ENCODE measurements at places on chromosomes 5 and 9.

DNA sequence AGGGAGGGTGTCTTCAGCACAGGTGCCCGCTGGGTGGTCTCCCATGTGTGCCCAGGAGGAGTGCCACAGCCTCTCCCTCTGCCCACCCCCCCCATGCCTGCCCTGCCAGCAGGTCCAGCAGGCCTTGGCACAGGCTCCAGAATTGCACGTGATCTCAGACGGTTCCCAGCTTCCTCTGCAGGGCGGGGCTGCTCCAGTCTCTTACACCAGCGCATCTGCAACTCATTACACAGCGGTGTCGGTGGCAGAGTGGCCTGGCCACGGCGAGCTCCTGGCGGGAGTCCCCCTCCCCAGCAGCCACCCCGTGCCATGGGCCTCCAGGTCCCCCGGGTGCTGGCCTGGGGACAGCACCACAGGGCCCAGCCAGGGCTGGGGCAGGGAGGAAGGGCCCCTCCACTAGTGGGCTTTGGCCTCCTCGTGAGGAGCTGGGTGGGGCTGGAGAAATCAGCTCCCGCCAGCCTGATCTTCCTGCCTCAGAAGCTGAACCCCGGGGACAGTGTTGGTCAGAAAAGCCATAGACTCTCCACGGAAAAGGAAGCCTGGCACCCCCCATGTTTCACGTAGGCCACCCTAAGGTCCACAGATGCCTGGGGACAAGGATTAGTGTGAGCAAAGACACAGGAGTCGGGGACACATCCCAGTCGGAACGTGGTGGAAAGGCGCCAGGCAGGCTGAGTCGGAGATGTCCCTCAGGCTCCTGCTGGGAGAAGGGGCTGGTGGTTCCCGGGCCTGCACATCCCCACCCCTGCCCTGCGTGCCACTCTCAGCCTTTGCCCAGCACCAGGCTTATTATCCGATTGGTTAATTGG is 40.2 kb downstream of the RXRA start:
- DNase-seq = peak; percentile 79

DNA sequence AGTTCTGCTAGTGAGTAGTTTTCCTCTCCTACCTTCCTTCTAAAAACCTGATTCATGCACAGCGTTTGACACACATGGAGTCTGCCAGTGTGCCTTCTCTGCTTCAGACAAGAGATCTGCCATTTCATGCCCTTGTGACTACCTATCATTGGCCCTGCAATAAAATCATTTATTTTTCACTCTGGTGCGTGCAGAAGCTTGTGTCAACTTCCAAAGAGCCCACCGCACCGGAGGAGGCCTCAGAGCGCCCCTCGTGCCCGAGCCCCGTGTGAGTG is 13.7 kb downstream of the HNRNPH1 start:
- DNase-seq = no peak

GRCh38 chr5:142307146-142307890 is 17.5 kb downstream of the SPRY4 start:
- no peak for DNase-seq

- DNase-seq = no peak
Observed at GRCh38 chr9:136823136-136824046, 15.6 kb downstream of the RABL6 start.

DNA sequence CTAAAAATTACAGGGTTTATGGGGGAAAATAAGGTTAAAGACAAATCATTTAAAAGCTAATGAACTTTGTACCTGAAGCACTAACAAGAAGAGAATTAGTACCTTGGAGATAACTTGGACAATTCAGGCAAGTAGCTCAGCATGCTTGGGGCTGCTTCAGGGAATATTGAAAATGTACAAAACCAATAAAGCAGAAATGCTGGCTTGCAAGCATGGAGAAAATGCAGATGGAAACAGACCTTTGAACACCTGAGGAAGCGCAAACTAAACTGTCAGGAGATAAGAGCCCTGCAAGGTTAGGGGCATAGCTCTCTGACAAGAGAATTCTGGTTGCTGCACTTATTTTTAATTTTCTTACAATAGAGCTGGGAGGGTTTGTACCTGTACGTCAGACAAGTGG is 42.6 kb upstream of the C5orf47 start:
- DNase-seq = no peak

GRCh38 chr5:146240951-146241350 is 37.5 kb downstream of the RBM27 start:
- peak; percentile 4 for DNase-seq

- DNase-seq = no peak
Observed at GRCh38 chr9:89659891-89660685, 55.3 kb downstream of the GADD45G start.

DNA sequence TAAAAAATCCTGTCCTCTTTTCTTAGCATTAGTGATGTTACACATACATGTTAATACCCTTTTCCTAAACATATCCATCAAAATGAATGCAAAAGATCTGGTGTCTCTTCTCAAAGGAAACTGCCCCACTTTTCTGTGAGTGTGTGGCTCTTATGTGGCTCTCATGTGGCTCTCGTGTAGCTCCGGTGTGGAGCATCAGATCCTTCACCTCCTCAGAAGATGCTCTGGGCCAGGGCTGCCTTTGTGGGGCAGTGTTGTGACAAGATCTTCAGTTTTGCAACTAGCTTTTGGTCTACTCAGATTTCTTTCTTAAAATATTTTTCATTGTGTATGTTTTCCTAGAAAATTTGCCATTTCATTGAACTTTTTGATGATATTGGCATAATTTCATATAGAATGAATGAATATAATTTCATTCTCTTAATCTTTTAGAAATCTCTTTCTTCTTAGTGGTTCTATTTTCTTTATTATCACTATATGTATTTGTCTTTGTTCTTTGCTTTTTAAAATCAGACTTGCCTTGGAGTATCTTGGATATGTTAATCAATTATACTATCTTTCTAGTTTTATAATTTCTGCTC is 19.4 kb downstream of the GARNL3 start:
- DNase-seq = peak; percentile 53

GRCh38 chr5:178278358-178279023 is 45.9 kb upstream of the PHYKPL start:
- DNase-seq = no peak

DNA sequence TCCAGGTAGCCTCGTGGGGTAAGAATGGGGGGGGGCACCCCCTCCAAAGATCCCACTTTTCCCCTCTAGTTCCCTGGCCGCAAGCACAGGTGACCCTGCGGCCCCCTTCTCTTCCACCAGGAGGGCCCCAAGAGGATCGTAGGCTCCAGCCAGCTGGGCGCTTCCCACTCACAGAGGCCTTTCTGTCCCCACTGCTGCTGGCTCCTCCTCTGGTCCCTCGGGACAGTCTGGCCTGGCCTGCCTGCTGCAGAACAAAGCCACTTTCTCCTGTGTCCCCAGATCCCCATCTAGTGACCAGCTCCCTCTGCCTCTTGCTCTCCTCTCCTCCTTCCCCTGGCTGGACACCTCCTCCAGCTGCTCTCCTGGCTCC is 534 bp upstream of the SAPCD2 start:
- DNase-seq = no peak

- DNase-seq = no peak
Observed at GRCh38 chr9:107584944-107585343, 95.4 kb upstream of the KLF4 start.

DNA sequence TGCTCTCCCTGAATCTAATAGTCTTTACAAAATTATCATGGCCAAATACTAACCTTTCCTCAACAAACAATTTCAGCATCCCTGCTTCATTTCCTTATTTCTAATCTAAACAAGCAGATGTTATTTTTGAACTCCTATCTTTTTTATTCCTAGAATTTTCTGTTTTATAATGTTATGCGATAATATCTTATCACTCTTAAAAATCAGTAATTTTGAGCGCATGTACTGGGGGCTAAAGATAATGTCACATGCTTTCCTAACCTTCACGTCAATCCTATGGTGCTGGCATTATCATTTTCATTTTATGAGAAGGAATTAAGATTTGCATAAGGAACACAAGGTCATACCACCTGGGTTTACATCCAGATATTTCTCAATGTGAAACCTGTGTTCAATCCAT is 648.0 kb downstream of the BRINP1 start:
- no peak for DNase-seq

GRCh38 chr9:135887021-135887507 is 20.3 kb downstream of the CAMSAP1 start:
- no peak for DNase-seq

- DNase-seq = no peak
Observed at GRCh38 chr5:40571729-40572128, 108.0 kb upstream of the PTGER4 start.

DNA sequence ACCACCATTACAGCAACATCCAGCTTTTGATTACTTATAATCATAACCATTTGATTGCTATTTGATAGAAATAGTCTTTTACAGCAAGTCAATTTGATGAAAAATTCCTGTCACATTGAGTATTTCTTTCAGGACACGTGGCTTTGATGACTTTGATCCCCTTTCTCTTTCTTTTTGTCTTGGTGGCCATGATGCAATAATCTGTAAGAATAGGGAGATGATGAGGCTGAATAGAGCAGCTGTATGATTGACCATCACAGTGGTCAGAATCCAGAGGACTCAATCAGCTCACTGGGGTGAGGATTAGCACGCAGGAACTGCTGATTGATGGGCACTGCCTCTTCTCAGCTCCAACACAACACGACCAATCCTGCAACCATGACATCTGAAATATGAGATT is 262.7 kb downstream of the PARP8 start:
- DNase-seq = no peak

DNA sequence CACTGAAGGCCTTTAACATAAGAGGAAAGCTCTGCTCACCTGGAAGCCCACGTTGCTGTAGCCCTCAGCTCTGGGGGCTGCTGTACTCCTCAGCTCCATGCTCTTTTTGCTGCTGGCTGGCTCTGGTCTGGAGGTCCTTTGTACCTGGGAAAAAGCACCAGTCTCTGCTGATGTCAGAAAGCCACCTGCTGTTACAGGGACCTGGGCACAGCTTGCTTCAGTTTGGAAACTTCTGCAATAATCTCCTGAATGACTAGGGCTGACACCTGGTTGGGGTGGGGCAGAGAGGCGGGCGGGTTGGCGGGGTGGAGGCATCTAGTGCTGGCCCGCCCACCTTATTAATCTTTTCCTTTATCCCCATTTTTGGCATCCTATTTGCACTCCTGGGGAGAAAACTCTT is at the start of gene SLC28A3:
TSS of gene SLC28A3 (minus strand) at position 224 of the 400 bp plus-strand sequence. CDS start at position 99, 125 bp downstream.
- DNase-seq = no peak

- DNase-seq = no peak
Observed at GRCh38 chr9:89395931-89396710, 77.8 kb downstream of the SECISBP2 start.

GRCh38 chr5:120073722-120074121 is 390.4 kb upstream of the PRR16 start:
- DNase-seq = no peak

DNA sequence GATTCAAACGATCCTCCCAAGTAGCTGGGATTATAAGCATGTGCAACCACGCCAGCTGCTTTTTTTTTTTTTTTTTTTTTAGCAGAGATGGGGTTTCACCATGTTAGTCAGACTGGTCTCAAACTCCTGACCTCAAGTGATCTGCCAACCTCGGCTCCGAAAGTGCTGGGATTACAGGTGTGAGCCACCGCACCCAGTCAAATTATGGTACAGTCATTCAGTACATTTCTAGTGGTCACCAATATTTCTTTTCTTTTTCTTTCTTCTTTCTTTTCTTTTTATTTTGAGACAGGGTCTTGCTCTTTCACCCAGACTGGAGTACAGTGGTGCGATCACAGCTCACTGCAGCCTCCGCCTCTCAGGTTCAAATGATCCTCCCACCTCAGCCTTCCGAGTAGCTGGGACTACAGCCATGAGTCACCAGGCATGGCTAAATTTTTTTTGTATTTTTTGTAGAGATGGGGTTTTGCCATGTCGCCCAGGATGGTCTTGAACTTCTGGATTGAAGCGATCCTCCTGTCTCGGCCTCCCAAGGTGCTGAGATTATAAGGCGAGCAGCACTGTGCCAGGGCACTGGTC is 25.4 kb upstream of the DCP2 start:
- no peak for DNase-seq

GRCh38 chr5:142063878-142064331 is 44.7 kb upstream of the NDFIP1 start:
- DNase-seq = peak; percentile 57

GRCh38 chr5:149367249-149367971 is 9.6 kb downstream of the PCYOX1L start:
- DNase-seq = peak; percentile 67

GRCh38 chr5:6118691-6119090 is 259.7 kb downstream of the MED10 start:
- DNase-seq = no peak

DNA sequence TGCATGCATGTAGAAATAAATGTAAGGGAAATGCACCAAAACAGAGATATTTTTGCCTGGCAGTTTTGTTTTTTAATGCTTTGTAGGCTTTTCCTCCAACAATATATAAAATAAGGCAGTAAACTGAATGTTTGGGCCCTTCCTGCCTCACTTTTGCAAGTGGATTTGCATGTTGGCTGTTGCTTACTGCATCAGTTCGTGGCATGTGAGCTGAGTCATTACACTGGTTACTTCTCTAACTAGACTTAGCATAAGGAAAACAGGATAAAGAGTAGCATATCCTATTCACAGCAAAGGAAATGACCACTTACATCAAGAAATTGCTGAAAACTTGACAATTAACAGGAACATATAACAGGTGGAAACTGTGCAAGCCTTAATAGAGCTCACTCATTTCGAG is 113.4 kb downstream of the TLE1 start:
- peak; percentile 72 for DNase-seq

DNA sequence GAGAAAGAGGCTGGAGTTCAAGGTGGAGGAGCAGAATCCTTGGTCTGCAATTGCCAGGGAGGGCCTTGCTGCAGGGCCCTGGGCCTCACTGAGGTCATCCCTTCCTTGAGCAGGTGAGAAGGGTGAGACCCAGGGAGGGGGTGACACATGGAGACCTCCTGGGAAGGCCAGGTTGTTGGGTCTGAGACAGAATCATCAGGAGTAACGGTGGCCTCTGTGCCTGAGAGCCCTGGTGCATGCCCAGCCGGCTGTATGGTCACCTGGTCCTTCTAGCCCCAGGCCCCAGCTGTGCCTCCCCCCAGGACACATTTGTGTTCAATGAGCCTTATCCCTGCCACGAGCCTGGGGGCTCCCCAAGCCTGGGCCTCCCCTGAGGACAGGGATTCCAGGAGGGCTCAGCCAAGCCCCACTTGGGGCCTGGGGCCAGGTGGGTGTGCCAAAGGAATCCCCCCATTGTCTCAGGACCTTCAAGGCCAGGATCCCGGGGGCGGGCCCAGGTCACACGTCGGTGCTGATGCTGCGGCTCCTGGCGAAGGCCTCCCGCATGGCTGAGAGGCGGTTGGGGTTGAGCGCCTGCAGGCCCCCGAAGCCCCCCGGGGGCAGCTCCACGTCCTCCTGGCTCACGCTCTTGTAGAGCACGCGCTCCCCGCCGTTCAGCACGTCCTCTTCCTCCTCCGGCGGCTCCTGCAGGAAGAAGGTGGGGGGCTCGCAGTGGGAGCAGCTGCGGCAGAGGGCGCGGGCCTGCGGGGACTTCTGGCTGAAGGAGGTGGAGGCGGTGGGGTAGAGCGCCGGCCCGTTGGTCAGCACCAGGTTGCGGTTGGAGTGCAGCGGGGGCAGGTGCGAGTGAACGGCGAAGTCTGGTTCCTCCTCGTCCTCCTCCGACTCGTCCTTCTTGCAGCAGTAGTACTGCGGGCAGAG is 30.4 kb downstream of the FAM163B start:
- DNase-seq = no peak

DNA sequence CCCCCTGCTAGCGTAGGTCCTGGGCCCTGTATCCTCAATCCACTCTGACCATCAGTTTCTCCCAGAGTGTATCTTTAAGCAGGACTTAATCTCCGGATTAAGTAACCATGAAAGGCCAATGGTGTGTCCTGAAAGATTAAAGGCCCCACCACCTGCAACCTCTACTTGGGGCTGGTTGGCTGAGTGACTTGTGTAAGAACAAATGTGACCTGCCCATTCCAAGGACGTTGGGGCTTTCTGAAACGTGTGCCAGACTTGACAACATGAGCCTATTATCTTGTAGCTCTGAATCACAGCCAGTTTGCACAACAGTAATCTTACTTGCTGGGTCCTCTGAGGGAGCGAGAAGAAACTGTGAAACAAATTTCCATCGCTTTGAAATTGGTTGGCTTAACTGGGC is 3.1 kb upstream of the PRELID2 start:
- DNase-seq = no peak
